Activated CD8-positive, alpha-beta memory T cell treated with anti-CD3 and anti-CD28 coated beads, Interleukin-2, amount 10 ng/mL, durations not matched to agents 7 days and 5 days (primary cell): ENCODE measurements at places on chromosomes 2 and 18.

- no peak for DNase-seq
These were observed 42.4 kb downstream of the LRRFIP1 start for GRCh38 chr2:237669628-237670392.

DNA sequence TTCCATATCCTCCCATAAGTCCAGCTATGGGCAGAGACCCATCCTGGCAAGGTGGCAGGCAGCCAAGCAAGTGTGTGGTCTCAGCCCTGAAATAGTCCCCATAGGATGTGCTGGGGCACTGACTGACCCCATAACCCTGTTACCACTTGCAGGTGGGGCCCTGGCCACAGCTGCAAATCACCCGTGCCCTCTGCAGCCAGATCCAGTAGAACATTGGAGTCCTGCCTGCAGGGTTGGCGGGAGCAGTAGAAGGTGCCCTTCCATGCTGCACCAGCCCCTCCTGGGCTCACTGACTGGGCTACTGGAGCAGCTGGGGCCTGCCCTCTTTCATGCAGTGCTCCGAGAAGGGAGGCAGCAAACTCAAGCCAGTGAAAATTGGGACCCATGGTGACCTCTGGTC is 112.6 kb upstream of the MCFD2 start:
- DNase-seq, result no peak

DNA sequence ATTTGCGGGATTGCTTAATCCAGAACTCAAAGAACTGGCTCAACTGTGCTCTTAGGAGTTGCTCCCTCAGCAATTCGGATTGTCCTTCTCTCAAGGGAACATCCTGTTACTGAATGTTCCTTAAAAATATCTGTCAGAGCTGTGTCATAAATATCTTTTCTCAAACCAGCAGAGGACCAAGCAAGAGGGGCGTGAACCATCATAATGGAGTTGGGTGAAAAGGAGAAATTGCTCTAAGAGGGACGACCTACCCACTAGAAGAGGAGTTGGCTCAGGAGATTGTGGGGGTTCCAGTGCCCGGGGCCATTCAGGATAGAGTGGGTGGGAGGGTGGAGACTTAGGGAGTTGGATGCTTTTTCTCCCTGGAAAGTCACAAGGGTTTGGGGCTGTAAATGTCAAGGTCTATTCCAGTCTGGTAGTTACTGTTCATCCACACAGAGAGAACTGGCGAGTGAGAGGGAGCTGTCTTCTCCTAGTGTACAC is 59.5 kb downstream of the MERTK start:
- no peak for DNase-seq

- peak; percentile 43 for DNase-seq
These were observed at the start of gene FAM237A for GRCh38 chr2:206642075-206643025. TSS of gene FAM237A (plus strand) at chr2:206642487. CDS start at chr2:206644237, 1,750 bp downstream.

- no peak for DNase-seq
These were observed 2.9 kb downstream of the ARPC2 start for GRCh38 chr2:218219934-218220333.

- DNase-seq, result no peak
These were observed 40.0 kb downstream of the HDLBP start for GRCh38 chr2:241275504-241275903.

DNA sequence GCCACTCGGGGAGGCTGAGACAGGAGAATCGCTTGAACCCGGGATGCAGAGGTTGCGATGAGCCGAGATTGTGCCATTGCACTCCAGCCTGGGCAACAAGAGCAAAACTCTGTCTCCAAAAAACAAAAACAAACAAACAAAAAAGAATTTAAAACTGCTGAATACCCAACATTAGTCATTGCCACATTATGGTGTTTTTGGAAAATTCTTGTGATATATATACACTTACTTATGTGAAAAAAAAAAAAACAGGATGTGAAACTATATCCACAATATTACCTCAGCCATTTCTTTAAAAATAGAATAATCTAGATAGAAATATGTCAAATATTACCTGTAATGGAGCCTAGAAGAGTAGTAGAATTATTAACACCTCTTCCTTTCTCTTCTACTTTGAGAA is 288.3 kb upstream of the FN1 start:
- DNase-seq, result no peak

- DNase-seq, result peak; percentile 51
These were observed 28.9 kb upstream of the BCL2L11 start for GRCh38 chr2:111091811-111092211.

DNA sequence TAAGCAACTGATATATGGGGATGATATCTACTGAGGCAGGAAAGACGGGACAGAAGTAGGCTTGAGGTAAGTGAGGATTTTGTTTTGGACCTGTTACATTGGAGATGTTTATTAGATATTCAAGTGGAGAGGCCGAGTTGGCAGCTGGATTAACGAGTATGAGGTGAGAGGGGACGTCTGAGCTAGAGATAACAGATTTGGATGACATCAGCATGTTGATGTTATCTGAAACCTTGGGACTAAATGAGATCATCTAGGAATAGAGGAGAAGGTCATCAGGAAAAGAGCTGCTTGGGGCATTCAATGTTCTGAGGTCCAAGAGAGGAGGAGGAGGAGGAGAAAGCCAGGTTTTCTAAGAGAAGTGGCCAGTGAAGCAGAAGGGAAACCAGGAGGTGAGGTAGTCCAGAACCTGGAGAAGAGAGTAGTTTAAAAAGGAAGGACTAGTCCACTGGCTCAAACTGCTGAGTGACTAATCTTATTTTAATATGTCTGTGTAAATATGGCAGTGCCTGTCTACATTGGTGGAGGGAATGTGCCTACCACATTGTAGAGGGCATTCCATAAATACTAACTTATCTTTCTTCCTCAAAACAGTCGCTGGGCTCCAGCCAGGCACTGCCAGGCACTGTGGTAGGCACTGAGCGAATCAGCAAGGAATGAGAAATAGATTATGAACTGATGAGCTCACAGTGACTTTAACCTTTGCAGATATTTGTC is 488.3 kb downstream of the DLGAP1 start:
- DNase-seq, result no peak
